Stimulated activated naive CD4-positive, alpha-beta T cell (primary cell): ENCODE measurements at places on chromosomes 2 and 18.

- DNase-seq = no peak
Measured at GRCh38 chr2:88097192-88097591, 29.6 kb downstream of the SMYD1 start.

DNA sequence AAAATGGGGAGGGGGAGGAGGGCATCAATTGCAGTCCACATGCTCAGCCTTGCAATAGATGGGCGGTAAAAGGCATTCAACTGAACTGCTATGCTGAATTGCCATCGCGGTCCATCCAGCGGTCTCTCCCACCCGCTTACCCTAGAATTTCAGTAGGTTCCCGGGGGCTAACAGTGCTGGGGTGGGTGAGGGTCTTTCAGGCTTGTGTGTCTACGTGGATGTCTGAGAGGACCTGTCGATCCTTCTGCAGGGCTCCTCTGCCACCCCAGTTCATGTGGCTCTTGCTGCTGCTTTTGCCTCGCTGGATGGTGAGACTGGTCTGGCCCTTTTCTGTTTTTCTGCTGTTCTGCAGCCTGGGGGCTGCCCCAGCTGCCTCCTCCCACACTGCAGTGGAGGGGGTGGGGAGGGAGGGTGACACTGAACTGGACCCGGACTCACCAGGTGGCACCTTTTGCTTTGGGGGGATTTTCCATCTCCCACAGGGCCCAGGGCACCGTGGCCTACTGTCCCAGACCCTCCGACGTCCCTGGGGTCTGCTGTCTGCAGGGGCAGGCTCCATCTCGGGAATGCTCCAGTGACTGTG is 14.1 kb downstream of the ACKR3 start:
- DNase-seq = no peak

- no peak for DNase-seq
Measured at GRCh38 chr2:2669316-2669715, 338.2 kb upstream of the MYT1L start.

DNA sequence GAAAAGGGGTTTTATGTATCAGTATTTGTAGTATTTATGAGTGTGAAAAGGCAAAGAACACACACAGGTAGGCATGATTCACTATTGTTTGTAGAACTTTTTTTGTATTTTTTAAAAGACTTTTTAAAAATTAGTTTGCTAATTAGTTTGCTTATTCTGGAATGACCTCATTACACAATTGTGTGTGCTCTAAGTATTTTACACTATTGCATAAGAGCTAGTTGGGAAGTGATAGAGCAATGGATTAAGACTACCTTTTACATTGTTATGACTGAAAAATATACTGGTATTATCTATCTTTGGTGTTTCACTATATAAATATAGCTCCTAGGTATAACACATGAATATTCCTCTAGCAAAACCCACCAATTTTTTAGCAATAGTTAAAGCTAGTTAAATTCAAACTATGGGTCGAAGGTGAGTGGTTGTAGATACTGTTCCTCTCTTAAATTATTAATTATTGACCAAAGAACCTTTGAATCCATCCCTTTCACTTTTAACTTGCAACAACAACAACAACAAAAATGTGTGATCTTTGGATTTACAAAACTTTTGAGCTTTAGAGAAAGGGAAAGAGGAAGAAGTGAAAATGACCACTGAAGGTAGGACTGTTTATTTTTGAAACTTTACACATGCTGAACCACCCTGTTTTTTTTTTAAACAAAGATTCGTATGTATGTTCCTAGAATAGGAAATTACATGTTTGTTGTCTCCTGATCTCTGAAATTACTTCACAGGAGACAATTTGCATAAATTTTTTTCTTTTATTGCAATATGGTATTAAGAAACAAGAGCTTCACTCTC is 18.7 kb downstream of the ITPRID2 start:
- DNase-seq = no peak

- no peak for DNase-seq
Measured at GRCh38 chr2:178315078-178315477, 120.8 kb downstream of the OSBPL6 start.

GRCh38 chr2:27451095-27451494 is 8.9 kb downstream of the KRTCAP3 start:
- DNase-seq = no peak

- DNase-seq = no peak
Measured at GRCh38 chr2:143674051-143674450, 544.8 kb downstream of the ARHGAP15 start.

DNA sequence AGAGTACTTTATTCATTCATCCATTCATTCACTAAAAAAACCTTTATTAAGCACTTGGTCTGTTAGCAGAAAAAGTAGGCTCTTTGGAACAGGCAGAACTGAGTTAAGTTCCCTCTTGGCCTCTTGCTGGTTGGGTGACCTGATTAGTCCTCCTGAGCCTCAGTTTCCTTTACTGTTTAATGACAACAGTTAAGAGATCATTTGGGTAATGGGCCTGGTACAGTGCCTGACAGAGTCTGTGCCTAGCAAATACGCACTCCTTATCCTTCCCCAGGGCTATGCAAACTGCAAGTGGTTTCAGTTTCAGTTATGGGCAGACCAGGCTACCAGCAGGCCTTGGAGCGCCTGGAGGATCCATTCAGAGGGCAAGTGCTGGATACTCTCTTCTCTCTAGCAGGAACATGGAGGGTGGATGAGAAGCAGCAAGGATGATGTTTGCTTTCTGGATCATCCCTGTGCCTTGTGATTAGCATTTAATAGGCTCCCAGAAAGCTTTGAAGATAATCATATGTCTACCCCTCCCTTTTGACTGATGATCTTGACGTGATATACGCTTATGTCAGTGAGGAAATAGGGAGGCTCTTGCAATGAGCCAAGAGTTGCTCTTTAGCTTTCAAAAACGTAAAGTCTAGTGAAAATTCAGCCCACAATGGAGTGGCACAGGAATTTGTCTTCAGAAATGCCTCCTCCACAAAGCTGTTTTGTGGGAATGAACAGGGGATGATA is 12.4 kb upstream of the TAF1B start:
- DNase-seq = no peak

DNA sequence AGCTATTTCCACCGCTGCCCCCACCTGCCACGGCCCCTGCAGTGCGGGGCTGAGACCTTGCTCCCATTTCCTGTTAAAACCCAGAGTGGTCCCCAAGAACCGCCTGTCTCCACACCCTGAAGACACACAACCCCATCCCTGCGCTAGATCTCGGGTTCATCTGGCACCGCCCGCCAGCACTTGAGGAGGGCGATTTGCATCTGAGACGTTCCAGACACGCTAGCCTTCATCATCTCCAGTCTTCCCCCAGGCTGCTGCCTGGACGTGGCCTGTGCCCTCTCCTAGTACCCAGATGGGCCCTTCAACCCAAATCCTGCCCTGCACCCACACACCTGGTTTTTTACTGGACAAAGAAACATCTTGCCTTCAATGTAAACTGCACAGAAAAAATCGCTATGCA is 49.8 kb downstream of the SLC66A2 start:
- DNase-seq = no peak

GRCh38 chr2:231462729-231463465 is 1.4 kb downstream of the NCL start:
- DNase-seq = no peak

- no peak for DNase-seq
Measured at GRCh38 chr2:26632624-26633185, 8.5 kb downstream of the CIB4 start.

DNA sequence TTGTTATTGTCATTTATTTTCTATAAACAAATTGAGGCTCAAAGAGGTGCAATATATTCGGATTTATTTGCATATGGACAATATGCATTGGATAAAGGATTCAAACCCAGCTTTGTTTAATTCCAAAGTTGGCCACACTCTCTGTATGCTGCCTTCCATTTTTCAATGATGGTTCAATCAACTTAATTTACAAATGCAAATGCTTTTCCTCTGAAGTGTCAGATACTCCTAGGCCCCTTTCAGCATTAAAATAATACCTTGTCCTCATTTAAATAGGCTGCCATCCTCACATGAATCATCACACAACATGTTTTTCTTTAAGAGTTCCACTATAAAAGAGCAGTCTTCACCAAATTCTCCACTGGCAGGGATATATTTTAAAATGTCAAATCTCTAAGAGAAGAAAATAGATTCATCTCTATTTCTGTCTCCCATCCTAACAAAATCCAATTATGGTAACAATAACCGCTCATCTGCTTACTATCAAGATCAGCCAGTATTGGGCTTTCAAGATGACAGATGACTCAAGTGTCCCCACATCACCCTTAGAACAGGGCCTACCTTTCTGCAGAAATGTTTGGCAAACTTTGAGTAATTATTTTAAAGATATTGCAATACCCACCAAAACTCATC is 114.8 kb downstream of the SCG2 start:
- no peak for DNase-seq

- no peak for DNase-seq
Measured at GRCh38 chr2:195664528-195664927, 7.5 kb downstream of the SLC39A10 start.

GRCh38 chr2:238585836-238586821 is 159.4 kb downstream of the ASB1 start:
- DNase-seq = no peak

DNA sequence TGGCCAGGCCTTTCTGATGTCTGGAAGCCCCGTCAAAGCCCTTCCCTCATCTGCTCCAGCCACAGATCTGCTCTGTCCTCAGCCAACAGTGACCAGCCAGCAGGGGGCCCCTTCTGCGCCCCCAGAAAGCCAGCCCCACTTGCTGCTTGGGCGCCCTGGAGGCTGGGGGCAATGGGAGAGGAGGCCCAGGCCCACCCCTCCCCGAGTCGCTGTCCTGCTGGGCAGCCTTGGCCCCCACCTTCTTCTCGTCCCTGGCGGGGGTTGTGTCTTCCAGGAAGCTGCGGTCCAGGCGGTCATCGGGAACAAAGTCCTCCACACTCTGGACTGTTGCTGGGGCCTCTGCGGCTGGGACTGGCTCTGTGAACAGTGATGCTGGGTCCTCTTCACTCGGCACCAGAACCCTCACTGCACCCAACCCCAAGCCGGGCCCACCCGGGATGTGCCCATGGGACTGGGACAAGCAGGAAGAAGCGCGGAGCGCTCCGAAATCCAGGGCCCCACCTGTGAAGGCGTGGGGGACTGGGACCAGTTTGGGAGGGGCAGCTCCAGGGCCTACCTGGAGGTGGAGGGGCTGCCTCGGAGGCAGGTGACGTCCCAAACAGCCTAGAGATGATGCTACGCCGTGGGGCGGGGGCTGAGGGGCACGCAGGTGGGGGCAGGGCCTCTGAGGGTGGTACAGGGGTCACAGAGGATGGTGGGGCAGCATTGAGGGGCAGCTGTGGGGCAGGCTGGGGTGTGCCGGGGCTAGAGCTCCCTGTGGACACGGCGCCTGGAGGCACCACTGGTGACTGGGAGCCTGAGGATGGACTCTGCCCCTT is 257.6 kb downstream of the ANKRD30B start:
- no peak for DNase-seq

- DNase-seq = no peak
Measured at GRCh38 chr18:713135-713490, 683 bp upstream of the ENOSF1 start.

DNA sequence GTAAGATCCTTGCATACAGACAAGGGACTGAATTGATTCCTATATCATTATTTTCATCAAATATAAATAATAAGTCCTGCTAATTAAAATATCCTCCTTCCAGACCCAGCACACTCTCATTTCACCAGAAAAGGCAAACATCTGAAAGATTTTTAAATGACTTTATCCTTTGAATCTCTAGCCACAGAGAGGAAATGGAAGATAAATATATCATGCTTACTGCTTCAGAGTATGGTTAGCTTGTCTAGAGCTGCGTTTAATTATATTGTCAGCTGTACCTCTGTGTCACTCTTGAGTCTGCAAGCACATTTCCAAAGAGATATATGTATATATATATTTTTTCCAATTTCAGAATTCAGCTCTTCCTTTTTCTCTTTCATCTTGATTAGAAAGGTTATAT is 232.7 kb downstream of the TRIB2 start:
- DNase-seq = no peak

DNA sequence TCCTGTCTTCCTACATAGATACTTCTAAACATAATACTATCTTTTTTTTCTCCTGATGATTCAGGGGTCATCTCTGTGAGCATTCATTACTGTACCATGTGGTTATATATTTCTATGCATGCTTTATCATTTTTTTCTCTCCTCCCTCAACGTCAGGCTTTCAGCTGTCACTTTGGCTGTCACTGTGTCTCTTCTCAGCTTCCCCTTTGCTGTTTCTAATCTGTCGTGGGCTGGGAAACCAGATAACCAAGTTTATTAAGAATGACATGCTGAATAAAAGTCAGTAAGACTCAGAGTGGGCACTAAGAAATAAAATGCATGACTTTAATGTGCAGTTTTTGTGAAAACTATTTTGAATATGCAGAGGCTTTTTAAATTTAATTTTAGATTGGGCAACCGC is 344.6 kb downstream of the NRXN1 start:
- DNase-seq = no peak

GRCh38 chr2:146587291-146587713 is 1257.5 kb upstream of the ACVR2A start:
- no peak for DNase-seq

DNA sequence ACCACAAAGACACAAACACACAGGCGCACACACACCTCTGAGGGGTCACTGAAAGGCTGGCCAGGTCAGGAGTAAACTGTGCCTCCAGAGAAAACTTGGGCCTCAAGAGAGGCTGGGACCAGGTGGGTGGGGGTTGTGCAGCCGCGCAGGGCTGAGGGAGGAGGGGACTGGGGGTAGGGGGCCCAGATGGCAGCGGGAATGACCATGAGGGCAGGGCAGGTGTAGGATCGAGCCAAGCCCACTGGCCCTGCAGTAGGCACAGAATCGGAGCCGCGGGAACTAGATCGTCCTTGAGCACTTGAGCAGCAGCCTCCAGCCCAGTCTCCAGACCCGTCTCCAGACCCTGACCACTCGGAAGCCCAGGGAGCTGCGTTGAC is 36.8 kb downstream of the ANKMY1 start:
- no peak for DNase-seq

GRCh38 chr18:2997846-2998564 is 14.9 kb downstream of the LPIN2 start:
- no peak for DNase-seq

- peak; percentile 36 for DNase-seq
Measured at GRCh38 chr18:5630057-5630899, 86.5 kb upstream of the EPB41L3 start.

GRCh38 chr2:228140934-228141528 is 40.5 kb downstream of the SPHKAP start:
- no peak for DNase-seq

DNA sequence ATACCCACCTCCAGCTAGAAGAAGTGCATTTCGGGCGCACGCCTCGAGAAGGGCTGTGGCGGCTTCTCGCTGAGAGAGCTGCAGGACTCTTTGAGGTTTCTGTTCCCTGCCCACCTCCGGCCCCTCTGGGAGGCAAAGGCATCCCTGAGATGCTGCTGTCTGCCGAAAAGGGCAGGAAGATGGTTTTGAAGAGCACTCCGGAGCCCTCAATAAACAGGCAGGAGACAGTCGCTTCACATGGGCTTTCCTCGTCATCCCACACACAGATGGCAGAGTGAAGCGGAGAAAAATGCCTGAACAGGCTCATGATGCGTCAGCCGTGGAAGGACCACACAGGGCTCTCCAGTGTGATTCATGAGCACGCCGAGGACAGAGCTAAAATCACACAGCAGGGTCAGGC is 25.4 kb upstream of the GLI2 start:
- no peak for DNase-seq

GRCh38 chr2:159612255-159612901 is 4.0 kb downstream of the BAZ2B start:
- DNase-seq = no peak
